ENCODE measurements at places on chromosomes 11 and 22. TPM values are rescaled to one million over a fixed set of nuclear protein-coding genes. Genes with fewer than 3 reads are reported as not detected.

Gene BACE1
- total RNA-seq = 39.1 TPM

Gene TMEM135
- total RNA-seq = 103 TPM

Gene TRIM29
- total RNA-seq = not detected

Gene MOV10L1
- total RNA-seq = 1.9 TPM

Gene UBQLN3
- total RNA-seq = 1.3 TPM

Gene LRRC4C
- 99.8 TPM for total RNA-seq

Gene TRIM49
- not detected for total RNA-seq

Gene FXYD2
- 3.4 TPM for total RNA-seq

Gene MS4A6E
- total RNA-seq = not detected

Gene ART5
- not detected for total RNA-seq

Gene AIP
- 46.0 TPM for total RNA-seq

Gene RAB38
- total RNA-seq = 0.63 TPM

Gene TUBA8
- total RNA-seq = 4.1 TPM

Gene KRTAP5-10
- total RNA-seq = not detected

Gene TIGD3
- 3.8 TPM for total RNA-seq

Gene HEPN1
- total RNA-seq = not detected

Gene PDE3B
- total RNA-seq = 52.0 TPM

Measured in parietal lobe (tissue), 2 donors.